ENCODE measurements at places on chromosomes 2 and 18. TPM values are rescaled to one million over a fixed set of nuclear protein-coding genes. Genes with fewer than 3 reads are reported as not detected.

The RND3 gene
- 55.0 TPM for total RNA-seq

DNA sequence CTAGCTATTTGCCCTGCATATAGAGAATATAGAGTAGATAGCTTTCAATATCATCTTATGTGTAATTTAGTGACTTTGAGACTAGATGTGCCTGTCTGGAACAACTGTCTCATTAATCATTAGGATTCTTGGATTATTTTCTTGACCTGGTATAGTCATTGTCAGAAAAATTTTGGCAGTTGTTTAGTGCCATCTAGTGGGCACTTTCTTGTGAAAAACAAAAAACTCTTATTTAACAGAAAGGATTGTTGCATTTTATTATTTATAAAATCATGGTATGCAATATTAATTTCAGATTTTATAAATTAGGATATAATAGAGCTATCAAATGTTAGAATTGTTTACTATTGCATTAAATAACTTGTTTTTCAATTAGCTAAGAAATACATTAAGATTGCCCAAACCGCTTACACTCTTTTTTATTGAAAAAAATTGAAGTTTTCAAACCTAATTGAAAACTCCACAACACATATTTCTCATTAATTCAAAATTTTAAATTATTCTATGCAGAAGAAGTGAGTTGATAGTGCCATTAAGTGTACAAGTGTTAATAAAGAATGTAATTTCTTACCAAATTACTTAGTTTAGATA, 80.3 kb downstream of the DYNAP start:
- no peak for DNase-seq

DNA sequence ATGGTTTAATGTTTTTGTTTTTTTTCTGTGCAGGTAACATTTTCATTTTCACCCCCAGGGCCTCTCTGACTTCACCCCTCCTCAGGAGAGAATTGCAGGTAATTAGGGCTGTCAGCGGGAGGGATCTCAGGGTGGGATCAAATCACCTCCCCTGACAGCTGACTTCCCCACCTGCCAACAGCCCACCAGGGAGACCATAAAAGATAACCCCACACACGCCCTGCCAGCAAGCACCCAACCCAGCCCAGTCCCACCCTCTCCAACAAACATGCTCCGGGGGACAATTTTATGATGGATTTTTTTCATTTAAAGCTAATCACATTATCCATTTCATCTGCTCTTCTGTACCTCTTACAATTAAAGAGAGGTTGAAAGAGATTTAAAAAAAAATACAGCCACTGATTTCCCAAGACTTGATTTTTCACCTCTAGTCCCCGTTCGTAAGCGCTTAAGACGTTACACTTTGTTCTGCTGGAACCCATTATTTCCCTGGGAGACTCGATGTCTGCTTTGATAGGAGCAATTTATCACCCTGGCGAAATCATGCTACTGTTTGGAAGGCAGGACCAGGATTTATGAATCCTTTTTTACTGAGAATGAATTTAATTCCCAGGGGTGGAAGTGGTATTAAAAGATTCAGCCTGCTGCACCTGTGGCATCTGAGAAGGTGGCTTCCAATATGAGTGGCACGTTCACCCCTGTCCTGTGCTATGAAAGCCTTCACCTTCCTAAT, 232.9 kb upstream of the ID2 start:
- DNase-seq: no peak

DNA sequence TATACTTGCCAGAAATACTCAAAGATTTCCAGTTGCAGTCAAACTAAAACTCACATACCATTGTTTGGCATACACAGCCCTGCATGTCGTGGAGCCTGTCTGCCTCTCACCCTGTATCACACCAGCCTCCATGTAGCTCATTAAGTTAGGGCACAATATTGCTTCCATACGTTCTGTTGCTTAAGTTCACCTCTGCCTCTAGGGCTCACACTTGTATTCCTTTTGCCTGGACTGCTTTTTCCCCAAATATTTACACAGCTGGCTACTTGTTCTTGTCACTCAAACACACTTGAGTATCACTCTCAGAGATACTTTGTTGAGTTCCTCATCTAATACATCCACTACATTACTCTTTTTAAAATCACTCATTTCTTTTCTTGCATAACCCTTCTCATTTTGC, 83.1 kb downstream of the PTH2R start:
- DNase-seq: no peak

DNA sequence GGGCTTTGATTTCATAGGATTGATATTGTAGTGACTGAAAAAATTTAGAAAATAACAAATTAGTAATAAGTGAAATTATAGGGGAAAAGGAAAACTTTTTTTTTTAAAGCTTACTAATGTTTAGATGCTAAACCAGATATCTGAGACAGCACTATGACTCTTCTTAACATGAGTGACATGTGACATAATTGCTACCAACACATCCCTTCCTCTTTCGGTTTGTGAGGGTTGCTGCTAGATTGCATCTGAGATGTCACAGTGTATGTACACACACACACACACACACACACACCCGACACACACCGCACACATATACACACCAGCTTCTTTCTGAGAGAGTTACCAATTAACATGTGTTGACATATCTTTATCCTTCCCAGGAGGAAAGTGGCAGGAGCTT, 18.0 kb downstream of the RAPGEF4 start:
- no peak for DNase-seq

GRCh38 chr2:205969584-205969983, 116.4 kb downstream of the INO80D start:
- no peak for DNase-seq

DNA sequence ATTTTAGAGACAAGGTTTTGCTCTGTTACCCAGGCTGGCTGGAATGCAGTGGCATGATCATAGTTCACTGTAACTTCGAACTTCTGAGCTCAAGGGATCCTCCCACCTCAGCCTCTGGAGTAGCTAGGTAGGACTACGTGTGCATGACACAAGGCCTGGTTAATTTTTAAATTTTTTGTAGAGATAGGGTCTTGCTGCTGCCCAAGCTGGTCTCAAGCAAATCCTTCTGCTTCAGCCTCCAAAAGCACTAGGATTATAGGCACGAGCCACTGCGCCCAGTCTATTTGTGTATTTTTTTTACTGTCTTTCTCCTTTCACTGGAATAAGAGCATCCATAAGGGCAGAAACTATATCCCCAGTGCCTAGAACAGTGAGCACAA, 89.3 kb downstream of the PLEKHM3 start:
- no peak for DNase-seq

The SPP2 gene
- total RNA-seq: not detected

DNA sequence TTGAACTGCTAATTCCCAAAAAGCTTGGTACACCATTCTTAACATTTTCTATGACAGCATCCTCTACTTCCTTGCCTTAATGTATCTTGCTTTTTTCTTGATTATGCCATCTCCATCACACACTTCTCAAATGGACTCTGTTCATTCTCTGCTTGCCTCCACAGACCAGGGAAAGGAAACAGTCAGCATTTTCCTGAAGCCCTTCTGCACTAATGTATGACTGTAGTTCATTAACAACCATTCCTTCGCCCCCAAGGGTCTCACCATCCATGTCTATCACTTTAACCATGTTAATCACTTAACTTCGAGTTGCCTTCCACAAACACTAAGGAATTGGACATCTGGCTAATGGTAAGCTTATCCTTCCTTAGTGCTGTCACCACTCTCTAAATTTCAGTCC, 54.8 kb downstream of the COBLL1 start:
- no peak for DNase-seq

GRCh38 chr2:227908266-227909054, 37.0 kb downstream of the DAW1 start:
- no peak for DNase-seq

DNA sequence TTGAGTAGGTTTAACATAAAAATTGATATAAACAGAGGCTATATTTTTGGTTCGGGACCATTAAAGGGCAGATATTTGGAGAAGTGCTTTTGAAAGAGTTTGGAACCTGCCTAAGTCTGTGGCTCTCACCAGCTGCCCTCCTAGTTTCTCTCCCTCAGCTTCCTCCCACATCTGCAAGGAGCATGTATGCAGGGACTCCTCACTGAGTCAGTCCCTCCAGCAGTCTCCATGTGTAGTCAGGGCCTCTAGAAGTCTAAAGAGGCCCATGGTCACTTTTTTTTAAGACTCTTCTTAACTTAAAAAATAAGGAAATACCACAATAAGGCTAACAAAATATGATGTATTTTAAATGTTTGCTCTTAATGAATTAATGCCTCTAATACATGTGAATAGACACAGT, 220.0 kb upstream of the TANK start:
- no peak for DNase-seq

GRCh38 chr2:33788044-33788443, 188.9 kb upstream of the FAM98A start:
- DNase-seq: no peak

The ABCB11 gene
- not detected for total RNA-seq

The PAX3 gene
- not detected for total RNA-seq

The ABCG8 gene
- not detected for total RNA-seq

GRCh38 chr18:10877987-10878386, 271.4 kb downstream of the PIEZO2 start:
- DNase-seq: no peak

DNA sequence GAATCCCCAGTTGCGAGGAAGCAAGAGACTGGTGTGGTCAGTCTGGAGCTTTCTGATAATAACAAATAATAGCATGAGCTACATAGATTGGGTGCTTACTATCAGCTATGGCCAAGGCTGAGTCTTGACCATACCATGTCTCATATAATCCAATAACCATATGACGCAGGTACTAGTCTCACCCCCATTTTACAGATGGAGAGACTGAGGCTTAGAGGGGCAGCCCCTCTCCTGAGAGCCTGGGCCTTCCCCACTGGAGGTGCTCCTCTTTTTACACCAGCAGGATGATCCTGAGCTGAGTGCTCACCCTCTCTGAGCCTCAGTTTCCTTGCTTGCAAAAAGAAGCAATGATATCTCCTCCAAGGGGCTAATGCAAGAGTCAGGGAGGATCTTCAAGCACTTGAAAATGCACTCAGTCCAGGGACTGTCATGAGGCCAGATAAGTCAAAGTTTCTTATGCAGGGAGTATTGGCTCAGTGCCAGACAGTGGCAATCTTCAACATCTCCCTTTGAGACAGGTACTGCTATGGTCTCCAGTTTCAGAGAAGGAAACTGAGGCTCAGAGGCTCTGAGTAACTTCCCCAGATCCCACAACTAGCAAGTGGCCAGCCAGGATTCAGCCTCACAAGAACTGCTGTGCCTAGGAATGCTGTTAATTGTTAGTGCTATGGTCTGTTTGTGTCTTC, 149.7 kb downstream of the TFCP2L1 start:
- DNase-seq: no peak

The AQP12A gene
- total RNA-seq: not detected

DNA sequence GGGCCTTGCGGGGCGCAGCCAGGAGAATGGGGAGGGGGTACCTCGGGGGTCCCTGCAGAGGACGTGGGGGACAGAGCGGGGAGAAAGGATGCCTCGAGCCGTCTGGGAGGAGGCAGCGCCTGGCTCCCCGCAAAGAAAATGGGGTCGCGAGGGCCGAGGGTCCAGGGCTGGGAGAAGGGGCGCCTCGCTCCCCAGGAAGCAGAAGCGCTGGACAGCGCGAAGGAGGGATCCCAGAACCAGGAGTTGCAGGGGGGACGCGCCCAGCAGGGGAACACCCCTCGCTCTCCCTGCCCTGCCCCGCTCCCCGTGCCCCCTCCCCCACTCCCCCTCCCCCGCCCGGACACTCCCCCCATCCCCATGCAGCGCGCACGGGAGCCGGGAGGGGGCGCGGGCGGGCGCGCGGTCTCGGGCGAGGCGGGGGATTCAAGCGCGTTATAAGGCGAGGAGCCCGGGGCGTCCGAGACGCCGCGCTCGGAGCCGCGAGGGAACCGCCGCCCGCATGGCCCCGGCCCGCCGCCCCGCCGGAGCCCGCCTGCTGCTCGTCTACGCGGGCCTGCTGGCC, at the start of gene ERFE:
TSS of gene ERFE (plus strand) at position 462 of the 562 bp plus-strand sequence. CDS start at position 500, 38 bp downstream.
- DNase-seq: peak; percentile 43

DNA sequence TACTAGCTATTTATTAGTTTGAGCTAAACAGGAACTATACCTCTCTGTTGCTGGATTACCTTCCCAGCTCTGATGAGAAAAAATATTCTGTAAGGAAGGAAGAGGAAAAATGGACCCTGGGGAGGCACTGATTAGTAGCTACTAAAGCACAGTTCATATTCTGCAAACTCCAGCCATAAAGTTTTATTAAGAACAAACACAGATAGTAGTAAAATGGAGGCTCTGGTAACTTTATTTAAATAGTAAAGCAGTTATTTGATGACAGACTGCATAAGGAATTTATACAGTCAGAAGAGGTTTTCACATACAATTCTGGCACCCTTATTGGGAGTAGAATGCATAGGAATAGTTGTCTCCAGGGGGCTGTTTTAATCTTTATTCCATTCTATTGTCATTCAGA, 84.1 kb downstream of the XIRP2 start:
- DNase-seq: no peak

DNA sequence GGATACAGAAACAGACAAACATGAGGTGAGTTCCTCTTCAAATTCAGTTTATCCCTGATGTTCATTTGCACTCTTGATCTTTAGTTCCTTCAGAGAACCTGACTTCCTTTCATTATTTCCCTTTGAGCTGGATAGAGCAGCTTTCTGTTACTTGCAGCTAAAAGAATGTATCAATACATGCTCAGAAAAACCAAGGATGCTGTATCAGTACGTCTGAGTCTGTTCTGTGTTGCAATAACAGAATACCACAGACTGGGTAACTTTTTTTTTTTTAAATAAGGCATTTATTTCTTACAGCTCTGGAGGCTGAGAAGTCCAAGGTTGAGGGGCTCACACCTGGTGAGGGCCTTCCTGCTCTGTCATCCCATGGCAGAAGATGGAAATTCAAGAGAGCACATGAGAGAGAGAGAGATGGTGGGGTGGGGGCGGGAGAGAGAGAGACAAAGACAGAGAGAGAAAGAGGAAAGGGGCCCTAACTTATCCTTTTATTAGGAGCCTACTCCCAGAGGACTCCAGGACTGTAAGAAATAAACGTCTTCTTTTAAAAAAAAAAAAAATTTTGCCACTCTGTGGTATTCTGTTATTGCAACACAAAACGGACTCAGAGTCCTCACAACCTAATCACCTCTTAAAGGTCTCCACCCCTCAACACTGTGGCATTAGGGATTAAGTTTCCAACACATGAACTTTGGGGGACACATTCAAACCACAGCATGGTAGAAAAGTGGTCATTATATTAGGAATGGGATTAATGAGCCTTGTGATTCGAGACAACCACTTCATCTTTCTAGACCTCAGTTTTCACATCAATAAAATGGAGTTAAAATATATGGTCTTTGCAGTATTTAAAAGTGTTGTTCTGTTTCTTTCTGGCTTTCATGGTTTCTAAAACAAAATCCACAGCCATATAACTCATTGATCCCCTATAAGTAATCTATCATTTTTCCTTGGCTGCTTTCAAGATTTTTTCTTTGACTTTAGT, 18.4 kb upstream of the SELENOI start:
- no peak for DNase-seq

The RAB6C gene
- not detected for total RNA-seq
